ENCODE measurements at places on chromosomes 2 and 18.
A peak's percentile ranks its signal among the peaks of the same experiment; 100 is the strongest.

- DNase-seq = no peak
These were observed 62.5 kb downstream of the BABAM2 start for GRCh38 chr2:27953077-27953476.

GRCh38 chr2:23055251-23055650, 329.7 kb upstream of the KLHL29 start:
- no peak for DNase-seq

DNA sequence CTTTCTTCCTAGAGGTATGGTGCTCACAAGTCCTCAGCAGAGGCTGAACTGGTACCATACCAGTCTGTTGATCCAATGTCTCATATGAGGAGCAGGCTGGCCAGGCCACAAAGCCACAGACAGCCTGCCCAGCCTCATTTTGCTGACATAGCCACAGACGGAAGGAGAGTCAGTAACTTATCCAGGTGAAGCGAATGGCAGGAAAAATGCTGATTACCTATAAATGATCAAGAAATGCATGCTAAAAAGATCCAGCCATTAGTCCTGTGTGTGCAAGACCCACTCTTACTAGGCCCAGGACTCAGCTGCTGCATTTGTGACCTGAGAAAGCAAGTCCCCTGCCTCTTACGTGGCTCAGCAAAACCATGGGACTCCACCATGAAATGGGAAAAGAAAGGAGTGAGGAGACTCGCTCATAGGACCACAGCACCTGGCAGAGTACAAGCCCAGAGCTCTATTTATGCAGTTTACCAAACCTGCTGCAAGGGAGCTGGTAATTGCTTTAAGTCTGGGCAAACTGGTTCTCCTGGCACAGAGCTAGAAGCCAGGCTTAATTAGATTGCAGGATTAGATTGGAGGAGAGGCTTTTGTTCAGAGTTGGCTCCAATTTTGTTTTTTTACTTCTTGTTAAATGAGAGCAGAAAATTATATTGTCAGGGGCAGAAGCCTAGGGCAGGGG, 19.0 kb downstream of the RHOB start:
- DNase-seq = no peak

- peak; percentile 90 for DNase-seq
These were observed at the start of gene CYBRD1 for GRCh38 chr2:171522052-171522787. CYBRD1 (plus strand) TSS chr2:171522474; CDS start chr2:171522546, 72 bp downstream.

GRCh38 chr2:162720559-162721271, 117.9 kb downstream of the KCNH7 start:
- no peak for DNase-seq

DNA sequence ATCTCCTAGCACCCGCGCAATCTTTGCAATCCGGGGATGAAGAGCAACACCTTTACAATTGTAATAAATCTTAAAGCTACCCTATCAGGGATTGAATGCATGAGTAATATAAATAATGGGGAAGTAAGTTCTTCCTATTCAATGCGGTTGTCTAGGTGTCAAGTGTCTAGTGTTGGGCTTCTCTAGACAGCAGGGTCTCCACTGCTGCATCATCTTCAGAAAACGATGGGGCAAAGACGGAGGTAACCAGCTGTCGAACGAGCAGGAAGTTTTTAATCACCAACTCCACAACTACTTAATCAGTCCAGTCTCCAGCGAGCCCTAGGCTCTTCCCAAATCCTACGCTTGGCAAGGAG, 573 bp downstream of the STAM2 start:
- DNase-seq = no peak

GRCh38 chr2:160298960-160299359, 98.9 kb upstream of the ITGB6 start:
- DNase-seq = peak; percentile 73

DNA sequence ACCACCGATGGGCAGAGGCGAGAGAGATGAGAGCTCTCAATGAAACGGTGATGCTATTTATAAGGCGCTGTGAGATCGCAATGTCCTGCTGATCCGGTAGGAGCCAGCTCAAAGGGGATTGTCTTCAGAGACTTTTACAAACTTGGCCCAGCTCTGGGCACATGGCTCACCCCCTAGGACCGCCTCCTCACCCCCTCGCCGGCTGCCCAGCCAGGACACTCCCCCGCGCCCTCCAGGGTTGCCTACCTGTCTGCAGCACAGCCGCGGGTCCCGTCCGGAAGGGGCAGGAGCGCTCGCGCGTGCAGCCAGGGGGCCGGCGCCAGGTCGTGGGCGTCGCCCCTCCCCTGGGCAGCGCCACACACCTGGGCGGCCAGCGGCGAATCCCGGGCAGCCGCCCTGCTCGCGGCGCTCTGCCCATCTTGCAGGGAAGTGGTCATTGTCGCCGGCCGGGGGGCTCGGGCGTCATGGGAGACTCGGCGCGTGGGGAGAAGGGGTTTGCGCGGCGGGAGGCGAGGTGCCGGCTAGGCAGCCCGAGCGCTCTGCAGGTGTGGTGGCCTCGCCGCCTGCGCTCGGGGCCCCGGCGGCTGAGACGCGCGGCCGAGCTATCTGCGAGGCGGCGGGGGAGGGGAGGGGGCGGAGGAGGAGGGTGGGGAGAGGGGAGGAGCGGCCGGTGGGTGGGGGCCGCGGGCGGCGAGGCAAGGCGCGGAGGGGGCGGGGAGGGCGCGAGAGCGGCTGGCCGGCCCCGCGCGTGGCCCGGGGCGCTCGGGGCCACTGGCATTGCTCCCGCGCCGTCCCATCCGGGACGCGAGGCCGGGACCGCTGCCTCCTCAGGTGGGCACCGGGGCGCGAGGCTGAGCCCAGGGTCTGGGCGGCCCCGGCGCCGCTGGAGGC, at the start of gene GRB14:
TSS of gene GRB14 (minus strand) at position 610 of the 891 bp plus-strand sequence. CDS start at position 437, 173 bp downstream.
- DNase-seq = peak; percentile 9

- peak; percentile 5 for DNase-seq
These were observed 89.3 kb upstream of the OTOS start for GRCh38 chr2:240229603-240230235.

- DNase-seq = no peak
These were observed 59.0 kb downstream of the TMEM247 start for GRCh38 chr2:46538393-46538792.

DNA sequence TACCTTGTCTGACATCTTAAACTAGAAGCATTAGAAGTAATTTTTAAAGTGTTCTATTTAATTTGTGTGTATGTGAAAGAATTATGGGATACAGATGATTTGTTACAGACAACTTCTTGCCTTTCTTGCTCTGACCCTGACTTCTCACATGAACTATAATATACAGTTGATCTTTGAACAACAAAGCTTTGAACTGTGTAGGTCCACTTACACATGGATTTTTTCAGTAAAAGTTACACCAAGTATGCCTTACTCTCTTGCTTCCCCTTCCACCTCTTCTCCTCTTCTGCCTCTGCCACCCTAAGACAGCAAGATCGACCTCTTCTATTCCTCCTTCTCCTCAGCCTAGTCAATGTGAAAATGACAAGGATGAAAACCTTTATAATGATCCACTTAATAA, 42.2 kb downstream of the SLC40A1 start:
- DNase-seq = no peak

- no peak for DNase-seq
These were observed 211.8 kb downstream of the FAM210A start for GRCh38 chr18:13514558-13514957.

DNA sequence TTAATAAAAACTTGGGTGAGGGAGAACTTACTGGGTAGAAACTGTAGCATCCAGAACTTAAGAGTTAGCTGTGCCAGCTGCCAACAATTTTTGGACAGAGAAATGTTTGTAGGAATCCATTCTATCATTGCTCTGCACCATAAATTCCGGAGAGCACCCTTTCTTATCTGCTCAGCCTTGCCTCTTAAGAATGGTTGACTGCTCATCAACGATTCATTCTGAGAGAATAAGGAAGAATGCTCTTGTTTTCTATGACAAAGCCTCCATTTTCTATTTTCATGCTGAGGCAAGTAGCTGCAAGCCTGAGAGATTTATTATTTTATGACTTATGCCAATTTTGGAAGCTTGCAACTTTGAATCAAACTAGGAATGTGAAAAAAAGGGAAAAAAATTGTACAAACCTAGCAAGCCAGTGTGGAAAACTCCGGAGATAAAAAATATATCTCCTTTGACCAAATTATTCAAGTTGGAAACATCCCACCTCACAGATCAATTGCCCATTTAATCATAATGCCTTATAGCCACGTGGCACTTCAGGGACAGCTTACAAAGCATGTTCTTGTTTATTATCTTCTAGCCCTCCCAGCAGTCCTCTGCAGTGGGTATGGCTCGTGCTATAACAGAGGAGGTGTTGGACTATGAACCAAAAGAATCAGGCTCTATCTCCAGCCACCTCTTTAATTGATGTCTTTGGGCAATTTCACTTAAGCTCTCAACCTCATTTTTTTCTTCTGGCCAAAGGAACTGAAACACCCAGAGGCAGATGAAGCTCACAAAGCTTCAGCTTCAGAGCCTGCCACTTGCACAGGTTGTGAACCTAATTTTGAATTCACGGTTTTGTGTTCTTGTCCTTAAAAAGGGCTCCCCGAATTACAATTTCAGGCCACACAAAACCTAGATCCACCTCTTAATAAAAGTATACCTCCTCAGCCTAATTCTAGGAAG, 40.9 kb upstream of the ATL2 start:
- DNase-seq = no peak

DNA sequence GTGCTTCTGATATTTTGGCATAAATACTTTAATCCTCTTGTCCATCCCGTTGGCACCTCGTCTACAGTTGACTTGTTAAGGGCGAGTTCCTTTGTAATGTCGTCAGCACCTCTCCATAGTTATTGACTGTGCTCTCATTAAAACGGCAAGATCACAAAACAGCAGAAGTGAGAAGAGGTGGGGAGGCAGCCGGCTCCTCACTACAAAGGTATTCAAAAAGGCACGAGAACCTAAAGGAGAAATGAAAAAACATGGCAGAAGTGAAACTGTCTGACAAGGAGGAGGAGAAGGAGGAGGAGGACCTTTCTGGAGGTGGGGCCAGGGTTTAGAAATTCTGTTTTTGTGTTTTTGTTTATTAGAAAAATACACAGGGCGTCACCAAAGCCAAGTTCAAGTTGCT, 235.6 kb downstream of the BCL11A start:
- DNase-seq = no peak

- DNase-seq = peak; percentile 92
These were observed 862.4 kb upstream of the ACVR2A start for GRCh38 chr2:146982393-146982846.

DNA sequence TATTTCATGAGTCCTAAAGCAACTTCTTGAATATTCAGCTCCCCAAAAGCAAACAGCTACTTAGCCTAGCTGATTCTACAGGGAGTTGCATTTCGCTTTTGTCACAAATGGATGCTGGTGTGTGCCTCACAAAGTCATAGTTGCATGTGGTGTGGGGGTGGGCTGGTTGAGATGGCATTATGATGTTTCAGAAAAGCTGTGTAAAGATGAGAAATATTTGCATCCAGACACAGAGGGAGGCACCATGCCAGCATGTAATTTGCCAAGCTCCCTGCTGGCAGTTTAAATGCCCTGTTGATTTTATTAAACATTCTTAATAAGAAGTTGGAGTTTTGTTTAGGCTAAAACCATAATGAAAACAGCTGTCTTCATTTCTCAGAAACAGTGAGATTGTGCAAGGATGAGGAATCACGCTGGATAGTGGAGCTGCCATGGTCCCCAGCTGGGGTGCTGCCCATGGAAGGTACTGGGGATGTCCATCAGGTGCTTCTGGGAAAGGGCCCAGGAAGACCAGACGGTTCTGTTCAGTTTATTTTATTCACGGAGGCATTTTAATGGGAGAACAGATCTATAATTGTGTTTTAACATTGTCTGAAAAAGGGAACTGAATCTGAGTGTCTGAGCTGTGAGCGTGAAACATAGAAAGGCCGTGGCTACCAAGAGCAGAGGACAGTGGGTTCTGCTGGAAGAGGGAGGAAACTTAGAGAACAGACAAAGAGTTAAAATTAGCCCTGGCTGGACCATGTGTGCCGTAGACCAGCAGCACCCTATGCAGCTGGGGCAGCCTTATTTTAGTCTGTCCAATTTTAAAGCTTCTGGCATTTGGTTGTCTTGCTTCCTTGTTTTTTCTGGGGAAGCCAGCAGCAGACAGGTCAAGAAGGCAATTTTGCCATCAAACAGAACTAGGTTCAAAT, 177.1 kb downstream of the FAM210A start:
- DNase-seq = no peak

GRCh38 chr2:11123856-11124759, 31.2 kb upstream of the SLC66A3 start:
- peak; percentile 35 for DNase-seq

DNA sequence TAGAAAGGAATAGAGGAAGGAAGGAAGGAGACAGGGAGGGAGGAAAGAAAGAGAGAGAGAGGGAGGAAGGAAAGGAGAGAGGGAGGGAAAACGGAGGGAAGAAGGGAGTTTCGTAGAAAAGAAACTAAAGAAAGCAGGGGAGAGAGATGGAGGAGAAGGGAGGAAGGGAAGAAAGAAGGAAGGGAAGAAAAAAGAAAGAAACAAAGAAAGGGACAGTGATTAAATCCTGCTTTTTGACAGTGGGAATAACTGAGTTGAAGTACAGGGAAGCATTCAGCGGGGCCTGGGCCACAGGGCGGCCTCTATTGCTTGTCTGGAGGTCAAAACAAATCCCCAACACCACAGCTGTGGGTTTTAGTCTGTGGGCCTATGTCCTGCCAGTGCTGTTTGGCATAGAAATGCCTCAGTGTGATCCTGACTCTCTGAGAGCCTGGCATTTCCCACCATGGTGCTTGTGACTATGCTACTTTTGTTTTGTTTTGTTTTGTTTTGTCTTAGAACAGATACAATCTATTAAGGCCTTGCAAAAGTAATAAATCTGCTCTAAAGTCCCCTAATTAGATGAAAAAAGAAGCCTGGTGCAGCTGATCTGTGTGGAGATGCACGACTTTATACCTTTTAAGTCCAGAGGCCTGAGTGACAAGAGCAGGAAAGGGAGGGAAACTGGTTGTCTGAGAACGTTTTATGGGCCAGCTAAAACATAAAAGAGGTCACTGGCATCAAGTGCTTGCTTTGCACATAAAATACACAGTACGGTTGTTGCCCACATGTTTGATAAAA, 40.0 kb downstream of the IL1RL2 start:
- no peak for DNase-seq

DNA sequence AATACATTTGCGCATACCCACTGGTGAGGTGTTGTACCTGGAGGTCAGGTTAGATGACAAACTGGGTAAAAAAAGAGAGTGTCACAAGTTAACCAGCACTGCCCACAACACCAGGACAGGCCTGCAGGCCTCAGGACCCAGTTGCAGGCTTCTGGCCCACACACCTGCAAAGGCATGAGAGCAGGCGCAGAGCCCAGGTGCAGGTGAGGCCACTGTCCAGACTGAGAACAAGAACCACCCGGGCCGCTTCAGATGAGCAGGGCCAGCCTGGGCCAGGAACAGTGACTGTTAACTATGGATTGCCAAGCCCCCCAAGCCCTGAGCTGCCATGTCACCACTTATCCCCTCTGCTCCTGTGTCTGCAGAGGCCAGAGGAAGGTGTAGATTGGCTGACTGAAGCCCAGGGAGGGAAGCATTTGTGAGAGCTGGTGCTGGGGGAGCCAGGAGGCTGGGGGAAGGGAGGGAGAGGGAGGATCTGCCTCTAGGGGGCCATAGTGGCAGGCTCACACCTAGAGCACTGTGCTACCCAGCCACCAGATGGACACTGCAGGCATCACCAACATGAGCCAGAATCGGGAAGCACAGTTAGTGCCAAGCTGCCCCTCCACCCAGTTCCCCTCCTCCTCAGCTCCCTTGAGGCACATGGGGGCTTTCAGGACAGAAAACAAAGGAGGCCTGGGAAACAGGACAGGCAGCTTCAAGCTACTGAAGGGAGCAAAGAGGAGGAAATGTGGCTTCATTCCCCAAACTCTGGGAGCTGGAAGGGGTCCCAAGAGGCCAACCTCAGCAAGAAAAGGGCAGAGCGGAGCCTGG, 35.4 kb downstream of the SFXN5 start:
- DNase-seq = no peak

GRCh38 chr2:86223927-86224560, 24.8 kb downstream of the MRPL35 start:
- DNase-seq = no peak

- no peak for DNase-seq
These were observed 17.3 kb upstream of the GPR55 start for GRCh38 chr2:230942371-230942770.

Data from fibroblast of skin of abdomen (primary cell).